ENCODE measurements at places on chromosomes 7 and 10.

DNA sequence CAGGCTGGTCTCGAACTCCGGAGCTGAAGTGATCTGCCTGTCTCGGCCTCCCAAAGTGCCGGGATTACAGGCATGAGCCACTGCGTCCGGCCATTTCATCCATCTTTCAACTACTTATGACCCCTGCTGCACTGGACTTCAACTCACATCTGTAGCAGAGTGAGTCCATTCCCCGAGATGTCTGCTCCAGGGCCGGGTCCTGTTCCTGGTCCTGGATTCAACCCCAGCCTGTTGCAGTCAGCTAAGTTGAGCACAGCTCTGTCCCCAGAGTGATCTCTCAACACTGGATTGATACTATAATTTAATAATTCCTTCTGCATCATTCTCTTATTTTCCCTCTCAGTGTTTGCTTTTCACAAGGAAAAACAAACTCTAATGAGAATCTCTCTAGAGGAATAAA is 25.8 kb downstream of the PRTFDC1 start:
- no peak for DNase-seq

- DNase-seq, result no peak
Observed at GRCh38 chr10:28592953-28593352, 60.0 kb downstream of the WAC start.

DNA sequence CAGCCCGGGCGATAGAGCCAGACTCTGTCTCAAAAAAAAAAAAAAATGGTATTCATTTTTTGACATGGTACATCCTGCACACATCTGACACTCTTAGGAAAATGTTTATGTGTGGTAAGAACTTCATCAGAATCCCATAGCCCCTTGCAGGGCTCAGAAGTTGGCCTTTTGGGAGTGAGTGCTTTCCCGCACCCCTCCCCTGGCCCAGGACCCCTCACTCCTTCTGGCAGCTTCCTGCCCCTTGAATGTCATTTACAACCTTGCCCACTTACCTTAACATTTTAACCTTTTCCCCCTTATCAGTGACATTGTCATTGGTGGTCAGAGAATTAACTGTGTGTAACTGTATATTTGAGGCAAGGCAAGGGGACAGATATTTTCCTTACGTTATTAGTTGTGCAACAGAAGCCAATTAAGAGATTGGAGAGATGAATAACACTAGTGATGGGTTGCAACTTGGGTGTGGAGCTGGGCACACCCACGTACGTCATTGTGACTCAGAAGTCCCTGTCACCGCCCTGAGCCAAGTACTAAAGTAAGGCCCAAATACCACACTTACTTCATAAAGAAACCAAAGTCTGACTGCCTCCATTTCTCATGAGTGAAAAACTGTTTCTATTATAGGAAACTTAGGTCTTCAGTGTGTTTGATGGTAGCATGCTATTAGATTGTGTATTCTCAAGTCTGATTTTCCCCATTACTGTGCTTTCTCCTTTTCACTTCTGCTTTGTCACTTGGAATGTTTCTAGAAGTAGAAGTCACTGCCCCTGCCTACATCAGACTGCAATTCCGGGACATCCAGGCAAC is 31.6 kb downstream of the OGDH start:
- peak; percentile 31 for DNase-seq

DNA sequence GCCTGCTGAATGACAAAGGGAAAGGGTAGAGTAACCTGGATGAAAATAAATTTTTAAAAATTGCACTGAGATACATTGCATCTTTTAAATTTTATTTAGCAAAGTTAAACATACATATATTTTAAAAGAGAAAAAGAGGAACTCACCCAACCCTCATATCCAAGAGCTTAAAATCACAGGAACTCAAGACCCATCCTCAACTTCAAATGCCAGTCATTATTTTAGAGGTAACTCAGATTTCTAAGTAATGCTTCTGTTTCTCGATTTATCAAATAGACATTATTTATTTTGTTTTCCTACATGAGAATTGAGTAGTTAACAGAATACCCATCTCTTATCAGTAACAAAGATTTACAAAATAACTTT is 32.4 kb upstream of the KMT2E start:
- no peak for DNase-seq

DNA sequence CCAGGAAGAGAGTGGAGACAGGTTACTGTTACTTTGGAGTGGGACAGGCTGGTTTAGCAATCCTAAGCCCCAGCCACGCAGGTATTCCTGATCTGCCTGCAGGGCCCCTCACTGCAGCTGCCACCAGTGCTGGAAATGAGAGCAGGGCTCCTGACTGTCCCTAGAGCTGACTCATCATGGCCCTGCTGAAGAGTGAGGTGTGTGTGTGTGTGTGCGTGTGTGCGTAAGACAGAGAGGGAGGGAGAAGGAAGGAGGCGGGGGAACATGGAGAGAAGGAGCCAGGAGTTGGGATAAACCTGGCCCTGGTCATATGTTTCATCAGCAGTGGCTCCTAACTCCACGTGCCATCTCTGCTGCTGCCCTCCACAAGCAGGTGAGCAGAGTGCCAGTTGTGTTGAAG is 3.6 kb downstream of the FOXI2 start:
- DNase-seq, result no peak

DNA sequence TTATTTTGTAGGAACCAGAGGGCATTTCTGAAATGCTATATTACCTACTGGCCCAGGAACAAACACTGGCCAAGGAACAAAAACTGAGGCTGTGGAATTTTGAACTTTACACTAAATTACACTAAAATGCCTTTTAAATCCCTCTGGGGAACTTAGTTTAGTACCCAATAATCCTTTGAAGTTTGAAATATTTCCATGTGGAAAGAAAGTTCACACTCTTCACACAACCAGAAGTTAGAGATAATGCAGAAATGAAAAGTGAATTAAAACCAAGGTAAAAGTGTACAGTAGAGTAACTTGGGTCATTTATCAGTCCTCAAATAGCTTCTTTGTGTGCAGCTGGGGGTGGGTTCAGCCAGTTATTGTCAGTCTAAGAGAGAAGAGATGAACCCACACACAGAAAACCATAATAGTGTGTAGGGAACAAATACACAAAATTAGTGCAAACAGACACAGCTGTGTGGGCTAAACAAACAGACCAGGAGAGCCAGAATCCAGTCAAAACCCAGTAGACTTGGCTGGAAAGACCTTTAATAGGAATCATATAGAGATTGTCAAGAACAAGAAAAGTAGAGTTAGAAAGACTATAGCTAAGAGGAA is 46.5 kb upstream of the DGKI start:
- DNase-seq, result no peak

- no peak for DNase-seq
Observed at GRCh38 chr7:3605222-3605621, 304.2 kb downstream of the SDK1 start.

- no peak for DNase-seq
Observed at GRCh38 chr10:110207011-110207804, at the start of gene MXI1. Gene MXI1, plus strand, starts transcription at chr10:110207605. Its CDS starts 204 bp downstream, at chr10:110207809.

- DNase-seq, result no peak
Observed at GRCh38 chr7:125984795-125985194, 1055.2 kb upstream of the POT1 start.

- no peak for DNase-seq
Observed at GRCh38 chr10:123962756-123963530, 71.3 kb upstream of the CPXM2 start.

GRCh38 chr7:46678421-46678820 is 757.3 kb upstream of the IGFBP3 start:
- DNase-seq, result no peak

DNA sequence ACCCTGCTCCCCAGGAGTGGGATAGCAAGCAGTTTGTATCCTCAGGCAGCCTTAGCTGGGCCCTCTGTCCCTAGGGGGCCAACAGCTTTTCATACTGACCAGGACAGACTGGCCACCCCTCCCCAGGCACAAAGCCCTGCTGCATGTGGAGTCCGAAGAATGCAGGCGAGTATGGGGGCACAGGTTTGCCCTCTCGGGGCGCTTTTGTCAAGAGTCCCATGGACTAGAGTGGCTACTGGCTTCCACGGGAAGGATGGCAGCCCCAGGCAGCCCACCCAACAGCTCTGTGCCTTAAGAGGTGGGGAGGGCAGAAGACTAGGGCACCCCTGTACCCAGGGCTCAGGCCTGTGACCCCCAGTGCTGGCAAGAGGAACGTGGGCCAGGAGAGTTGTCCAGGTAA is 10.7 kb downstream of the CXCL12 start:
- no peak for DNase-seq

GRCh38 chr7:96823274-96823673 is 113.6 kb upstream of the SEM1 start:
- DNase-seq, result no peak

GRCh38 chr7:27663989-27664331 is 1.3 kb upstream of the HIBADH start:
- DNase-seq, result no peak

- no peak for DNase-seq
Observed at GRCh38 chr7:14336256-14336655, 346.8 kb upstream of the ETV1 start.

DNA sequence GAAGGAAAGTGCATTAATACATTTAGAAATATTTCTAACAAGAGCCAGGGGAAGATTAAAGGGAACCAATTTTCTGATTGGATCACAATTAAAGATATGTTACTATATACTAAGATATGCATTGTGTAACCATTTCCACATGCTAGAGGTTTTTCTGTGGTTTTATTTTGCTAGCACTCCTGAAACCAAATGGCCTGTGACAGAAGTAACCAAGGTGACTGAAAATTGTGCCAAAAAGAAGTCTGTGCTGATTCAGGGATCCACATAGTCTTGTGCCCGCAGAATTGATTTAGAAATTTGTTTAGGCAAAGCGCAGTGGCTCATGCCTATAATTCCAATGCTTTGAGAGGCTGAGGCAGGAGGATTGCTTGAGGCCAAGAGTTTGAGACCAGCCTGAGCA is 1.8 kb downstream of the CC2D2B start:
- no peak for DNase-seq

DNA sequence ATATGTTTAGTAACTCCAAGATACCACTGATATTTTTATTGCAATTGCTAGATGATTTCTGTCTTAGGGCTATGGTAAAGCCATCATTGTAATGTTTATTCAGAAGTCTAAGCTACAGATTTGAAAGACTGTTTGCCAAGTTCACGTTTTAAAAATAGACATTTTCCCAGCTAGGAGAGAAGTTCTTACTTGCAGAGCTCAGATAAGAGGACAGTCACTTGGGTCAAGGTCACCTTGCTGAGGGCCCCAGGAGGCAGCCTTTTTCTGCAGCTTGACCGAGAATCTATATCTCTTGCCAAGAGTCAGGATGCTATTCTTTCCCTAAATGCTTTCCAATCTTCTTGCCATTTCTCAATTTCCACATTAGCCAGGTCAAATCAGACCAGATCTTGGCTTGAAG is 1011.2 kb downstream of the KCNMA1 start:
- DNase-seq, result no peak

DNA sequence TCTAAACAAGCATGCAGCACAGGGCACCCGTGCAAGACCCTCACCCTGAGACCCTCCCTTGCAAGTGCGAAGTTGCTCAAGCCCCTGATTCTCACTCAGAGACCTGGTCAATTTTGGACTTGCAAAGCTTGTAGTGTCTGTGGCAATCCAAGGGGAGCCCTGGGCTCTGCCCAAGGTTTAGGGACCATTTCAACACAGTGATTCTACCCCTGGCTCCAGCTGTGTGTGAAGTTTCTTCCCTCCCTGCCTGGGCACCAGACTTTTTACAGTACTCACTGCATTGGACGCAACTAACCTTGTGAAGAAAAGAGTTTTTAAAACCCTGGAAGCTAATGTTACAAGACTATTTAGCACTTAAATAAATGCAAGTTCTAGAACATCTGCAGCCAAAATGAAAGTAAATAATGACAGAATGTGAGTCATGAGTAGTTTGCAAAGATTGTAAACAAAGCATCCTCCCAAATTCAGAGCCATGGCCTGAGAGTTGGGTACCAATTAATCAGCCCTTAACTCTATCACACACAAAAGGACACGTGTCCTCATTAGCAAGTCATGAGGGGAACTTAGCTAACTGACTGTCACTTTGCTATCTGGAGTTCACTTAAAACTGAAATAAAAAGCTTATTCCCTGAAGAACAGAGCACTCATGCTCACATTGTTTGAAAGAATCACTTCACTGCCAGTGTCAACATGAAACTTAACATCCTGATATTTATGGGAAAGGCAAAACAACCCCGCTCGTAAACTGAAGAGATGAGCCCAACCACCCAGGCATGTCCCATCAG is 48.1 kb downstream of the RGS10 start:
- DNase-seq, result no peak

- DNase-seq, result no peak
Observed at GRCh38 chr7:32937344-32938174, 19.7 kb upstream of the FKBP9 start.

DNA sequence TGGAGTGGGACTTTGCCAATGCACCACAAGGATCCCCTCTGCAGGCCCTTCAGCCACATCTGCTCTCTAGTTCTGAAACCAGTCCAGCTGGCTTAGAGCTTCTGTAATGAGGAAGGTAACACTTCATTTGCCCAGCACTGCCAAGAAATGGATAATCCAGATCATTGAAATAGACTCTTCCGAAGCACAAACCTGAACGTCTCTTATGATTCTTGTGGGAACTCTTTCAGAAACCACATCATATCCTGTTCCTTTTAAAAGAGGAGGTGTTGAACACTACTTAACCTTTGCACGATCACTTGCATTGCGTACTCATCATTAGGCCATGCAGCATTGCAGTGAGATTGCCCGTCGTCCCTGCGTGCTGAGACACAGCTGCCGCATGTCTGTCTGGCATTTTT is 25.8 kb upstream of the PLPP4 start:
- DNase-seq, result no peak

GRCh38 chr7:22765609-22766008 is 38.6 kb downstream of the IL6 start:
- no peak for DNase-seq

DNA sequence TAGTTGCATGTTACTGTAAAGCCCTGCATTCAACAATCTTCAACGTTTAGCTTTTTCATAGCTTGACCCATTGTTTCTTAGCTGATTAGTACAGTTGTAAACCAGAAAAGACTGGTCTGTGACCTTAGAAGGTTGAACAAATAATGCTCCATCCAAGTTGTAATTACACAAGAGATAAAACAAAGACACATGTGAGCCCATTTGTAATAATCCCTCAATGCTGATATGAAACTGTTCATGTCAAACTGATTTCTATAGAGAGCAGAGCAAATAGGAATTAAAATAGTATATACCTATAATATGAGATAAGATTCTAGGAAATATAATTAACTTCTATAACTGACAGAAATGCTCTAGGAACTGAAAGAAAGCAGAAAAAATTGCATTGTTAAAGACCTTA is 94.7 kb upstream of the SLC25A13 start:
- DNase-seq, result no peak

- DNase-seq, result no peak
Observed at GRCh38 chr10:6600224-6600987, 20.3 kb upstream of the PRKCQ start.

DNA sequence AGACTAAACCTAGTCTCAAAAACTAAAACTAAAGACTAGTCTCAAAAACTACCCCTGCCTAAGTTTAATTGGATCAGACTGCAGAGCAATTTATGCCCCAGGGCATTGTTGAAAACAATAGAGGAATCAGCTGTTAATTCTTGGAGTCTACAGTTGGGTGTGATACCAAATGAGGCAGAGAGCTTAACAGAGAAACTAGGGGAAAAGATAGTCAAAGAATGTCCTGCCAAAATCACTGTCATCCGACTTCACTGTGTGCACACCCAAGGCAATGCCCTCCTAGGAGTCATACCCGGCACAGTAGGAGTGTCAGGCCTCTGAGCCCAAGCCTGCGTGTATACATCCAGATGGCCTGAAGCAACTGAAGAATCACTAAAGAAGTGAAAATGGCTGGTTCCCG is 90.5 kb upstream of the TOMM7 start:
- no peak for DNase-seq

Data from activated naive CD4-positive, alpha-beta T cell (primary cell).